ENCODE measurements at places on chromosomes 5 and 9. TPM values are rescaled to one million over a fixed set of nuclear protein-coding genes. Genes with fewer than 3 reads are reported as not detected.

The TMEM203 gene
- 29.9 TPM for total RNA-seq

The PKD2L2 gene
- not detected for total RNA-seq

The POLR3G gene
- total RNA-seq = 24.0 TPM

DNA sequence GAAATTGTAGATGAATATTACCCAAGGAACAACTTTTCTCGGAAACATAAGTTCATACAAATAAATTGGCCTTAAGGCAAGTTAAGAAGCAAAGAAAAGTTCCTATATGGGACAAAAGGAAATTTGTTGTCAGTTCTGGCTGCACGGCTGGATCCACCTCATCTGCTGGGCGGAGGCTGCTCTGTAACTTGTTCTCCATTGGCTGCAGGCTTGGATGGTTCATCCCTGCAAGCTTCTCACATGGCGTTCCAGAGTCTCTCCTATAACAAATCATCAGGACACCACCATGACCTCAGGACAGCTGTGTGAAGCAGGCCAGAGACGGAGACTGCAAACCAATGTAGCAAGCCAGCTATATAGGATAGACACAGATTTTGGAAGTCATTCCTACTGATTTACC, 81.4 kb upstream of the DAB2 start:
- H3K4me1 ChIP-seq = no peaks in the 10 kb centered on the region
- no peak overlapping the region for H3K4me3 ChIP-seq
- DNase-seq = no peak
- H3K27me3 ChIP-seq = peaks cover 13% of the 10 kb centered on the region
- no peaks in the 10 kb centered on the region for H3K36me3 ChIP-seq

DNA sequence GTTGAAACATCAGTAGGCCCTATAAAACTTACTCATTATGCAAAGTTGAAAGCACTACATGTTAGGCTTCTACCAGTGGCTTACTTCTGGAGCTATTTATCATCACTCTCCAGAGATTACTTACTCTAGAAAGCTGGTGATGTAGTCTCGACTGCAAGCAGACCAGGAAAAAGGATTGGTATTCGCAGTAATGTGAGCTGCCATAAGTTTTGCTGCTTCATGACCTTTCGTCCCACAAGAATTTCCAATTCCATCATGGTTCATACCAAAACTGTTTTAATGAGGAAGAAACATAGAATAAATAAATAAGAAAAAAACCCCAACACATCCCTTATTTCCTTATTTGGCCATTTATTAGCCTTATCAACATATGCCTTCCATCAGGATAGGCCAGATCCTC, 181.9 kb downstream of the ADAMTS6 start:
- no peaks in the 10 kb centered on the region for H3K4me1 ChIP-seq
- H3K4me3 ChIP-seq = no peak overlapping the region
- no peaks in the 10 kb centered on the region for H3K27me3 ChIP-seq
- no peaks in the 10 kb centered on the region for H3K36me3 ChIP-seq
- H3K27ac ChIP-seq = no peak overlapping the region
- DNase-seq = no peak

DNA sequence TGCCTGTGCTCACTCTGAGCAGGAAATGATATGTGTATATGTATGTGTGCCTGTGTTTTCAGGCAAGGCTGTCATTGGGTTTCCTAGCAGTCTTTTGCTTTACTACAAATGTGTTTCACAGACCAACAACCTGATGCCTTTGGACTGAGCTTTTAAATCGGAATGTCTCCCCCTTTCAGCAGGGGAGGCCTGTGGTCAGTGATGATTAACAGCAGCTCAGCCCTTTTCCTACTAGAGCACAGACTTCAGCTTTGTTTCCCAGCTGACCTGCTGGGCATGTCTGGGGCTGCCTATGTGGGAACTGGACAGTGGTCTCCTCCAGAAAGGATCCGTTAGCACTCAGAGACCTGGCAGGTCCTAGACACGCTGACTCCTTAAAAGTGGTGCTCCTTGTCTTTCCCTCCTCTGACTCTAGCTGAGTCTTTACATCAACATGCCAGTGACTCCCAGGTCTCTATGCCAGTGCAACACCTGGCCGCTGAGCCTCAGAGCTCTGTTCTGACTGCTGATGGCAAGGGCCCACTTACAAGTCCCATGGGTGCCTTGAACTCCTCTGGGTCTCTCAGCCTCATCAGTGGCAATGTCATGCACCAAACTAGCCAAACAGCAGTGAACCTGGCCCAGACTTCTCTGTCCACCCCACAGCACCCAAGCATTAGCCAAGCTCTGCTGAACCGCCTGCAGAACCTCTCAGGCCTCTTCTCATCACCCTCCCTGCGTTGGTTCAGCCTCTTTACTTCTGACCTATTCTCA, 7.7 kb downstream of the MACROH2A1 start:
- H3K27ac ChIP-seq = no peak overlapping the region
- H3K4me3 ChIP-seq = no peak overlapping the region
- no peak for DNase-seq
- peaks cover 83% of the 10 kb centered on the region for H3K4me1 ChIP-seq
- peaks cover 54% of the 10 kb centered on the region for H3K36me3 ChIP-seq

DNA sequence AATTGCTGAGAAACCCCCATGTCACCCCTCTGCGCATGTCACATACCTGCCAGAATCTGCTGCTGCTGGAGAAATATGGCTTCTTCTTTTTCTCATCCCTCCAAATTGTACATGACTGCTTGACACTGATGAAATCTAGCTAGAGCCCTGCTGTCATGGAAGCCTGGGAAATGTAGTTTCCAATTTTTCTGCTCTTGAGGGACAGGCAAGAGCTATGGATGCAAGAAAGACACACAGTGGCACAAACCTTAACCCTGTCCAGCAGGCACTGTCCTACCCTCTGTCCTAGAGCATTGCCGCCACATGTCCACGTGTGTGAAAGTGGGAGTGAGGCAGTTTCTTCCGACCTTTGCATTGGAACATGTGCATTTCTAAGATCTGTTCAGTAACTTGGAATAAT, 255.5 kb upstream of the SEMA6A start:
- no peaks in the 10 kb centered on the region for H3K4me1 ChIP-seq
- H3K27me3 ChIP-seq = no peaks in the 10 kb centered on the region
- no peaks in the 10 kb centered on the region for H3K36me3 ChIP-seq
- no peak for DNase-seq
- no peak overlapping the region for H3K27ac ChIP-seq

Data from activated CD8-positive, alpha-beta T cell treated with anti-CD3 and anti-CD28 coated beads for 36 hours (primary cell).